ENCODE measurements at places on chromosomes 3 and 15.
A peak's percentile ranks its signal among the peaks of the same experiment; 100 is the strongest.

- DNase-seq = no peak
Observed at GRCh38 chr15:98796685-98797357, 148.5 kb downstream of the IGF1R start.

DNA sequence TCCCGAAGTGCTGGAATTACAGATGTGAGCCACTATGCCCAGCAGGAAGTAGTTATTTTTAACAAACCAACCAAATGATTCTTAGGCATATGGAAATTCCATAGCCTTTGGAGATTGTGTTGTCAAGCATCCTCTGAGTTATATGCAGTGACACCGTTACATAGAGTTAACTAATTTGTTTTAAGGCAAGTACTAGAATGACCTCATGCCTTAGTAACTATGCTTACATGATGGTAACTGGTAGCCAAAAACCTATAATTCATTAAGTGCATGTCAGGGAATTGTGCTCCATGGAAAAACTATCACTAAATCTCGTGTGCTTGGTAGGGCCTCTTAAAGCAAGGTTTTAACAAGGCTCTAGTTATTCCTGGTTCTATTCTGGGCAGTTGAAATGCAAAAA lies 392.8 kb downstream of the TUSC7 start:
- no peak for DNase-seq

DNA sequence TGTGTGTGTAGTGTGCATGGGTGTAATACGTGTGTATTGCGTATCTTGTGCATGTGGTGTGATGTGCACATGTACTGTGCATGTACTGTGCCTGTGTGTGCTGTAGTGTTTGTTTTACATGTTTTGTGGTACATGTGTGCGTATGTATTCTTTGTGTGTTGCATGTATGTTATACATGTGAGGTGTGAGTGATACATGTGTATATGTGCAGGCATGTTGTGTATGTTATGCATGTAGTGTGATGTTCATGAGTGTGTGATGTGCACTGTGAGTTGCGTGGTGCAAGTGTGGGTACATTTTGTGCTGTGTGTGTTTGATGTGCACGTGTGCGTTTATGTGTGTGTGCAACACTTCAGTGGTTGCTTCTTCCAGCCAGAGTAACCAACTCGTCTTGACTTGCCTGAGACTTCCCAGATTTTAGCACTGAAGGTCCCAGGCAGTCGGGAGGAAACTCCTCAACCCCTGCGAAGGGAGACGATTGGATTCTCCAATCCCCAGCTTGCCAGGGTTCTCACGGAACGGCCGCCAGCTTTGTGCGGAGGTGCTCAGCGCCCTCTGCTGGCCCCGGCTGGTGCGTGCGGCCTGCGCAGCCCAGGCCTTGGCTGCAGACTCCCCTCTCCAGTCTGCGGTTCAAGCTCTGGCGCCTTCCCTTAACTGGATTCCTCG lies 3.6 kb downstream of the GALNT15 start:
- peak; percentile 51 for DNase-seq

- no peak for DNase-seq
Observed at GRCh38 chr3:141083836-141084649, 32.9 kb downstream of the SPSB4 start.

- DNase-seq = no peak
Observed at GRCh38 chr3:188001093-188001492, 152.9 kb upstream of the LPP start.

GRCh38 chr3:157086060-157086750 lies 73.7 kb downstream of the CCNL1 start:
- no peak for DNase-seq

DNA sequence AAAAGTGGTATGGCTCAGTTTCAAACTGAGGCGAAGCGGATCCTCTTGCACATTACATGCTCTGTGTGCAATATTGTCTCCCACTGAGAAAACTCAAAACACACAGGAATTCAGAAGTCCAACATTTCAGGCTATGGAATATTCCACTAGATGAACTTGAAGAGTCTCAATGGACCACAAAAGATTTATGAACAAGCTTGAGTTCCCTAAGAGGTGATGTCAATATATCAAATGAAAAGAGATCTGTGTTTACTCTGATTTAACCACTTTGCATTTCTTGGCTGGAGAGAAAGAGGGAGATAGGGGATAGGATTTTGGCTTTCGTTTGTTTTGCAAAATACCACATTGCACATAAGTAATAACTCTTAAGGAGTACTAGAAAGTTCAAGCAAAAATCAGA lies 20.3 kb downstream of the PDZRN3 start:
- DNase-seq = no peak

DNA sequence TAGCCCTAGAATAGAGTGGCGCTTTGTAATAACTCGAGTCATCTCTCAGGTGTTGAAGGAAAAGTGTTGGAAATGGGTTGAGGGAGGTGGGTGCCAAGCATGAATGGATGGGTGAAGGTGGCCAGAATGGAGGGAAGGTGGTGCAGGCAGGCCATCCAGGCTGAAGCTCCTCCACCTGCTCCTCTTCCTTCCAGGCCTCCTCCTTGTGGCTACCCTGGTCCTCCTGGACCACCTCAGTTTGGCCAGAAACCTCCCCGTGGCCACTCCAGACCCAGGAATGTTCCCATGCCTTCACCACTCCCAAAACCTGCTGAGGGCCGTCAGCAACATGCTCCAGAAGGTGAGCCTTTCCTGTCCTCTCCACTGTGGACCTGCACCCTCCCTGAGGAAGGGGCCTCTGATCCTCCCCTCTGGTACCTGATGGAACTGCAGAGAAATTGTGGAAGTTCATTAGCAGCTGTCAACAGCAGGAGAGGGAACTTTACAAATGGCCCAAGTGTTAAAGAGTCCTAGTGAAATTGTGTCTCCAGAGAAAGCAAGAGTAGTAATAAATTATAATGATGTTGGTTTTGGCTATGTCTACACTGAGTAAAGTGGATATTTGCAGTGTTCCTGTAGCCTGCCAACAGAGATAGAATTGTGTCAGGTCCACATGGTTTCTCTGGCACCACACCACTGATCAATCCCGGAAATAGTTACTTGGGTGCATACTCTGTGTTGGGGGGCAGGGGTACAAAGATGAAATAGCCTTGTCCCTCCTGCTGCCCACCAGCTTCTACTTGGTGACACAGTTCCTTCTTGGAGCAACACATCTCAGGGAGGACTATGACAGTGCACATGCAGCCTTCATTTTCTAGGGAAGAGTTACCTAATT lies 1.6 kb downstream of the IL12A start:
- DNase-seq = no peak

DNA sequence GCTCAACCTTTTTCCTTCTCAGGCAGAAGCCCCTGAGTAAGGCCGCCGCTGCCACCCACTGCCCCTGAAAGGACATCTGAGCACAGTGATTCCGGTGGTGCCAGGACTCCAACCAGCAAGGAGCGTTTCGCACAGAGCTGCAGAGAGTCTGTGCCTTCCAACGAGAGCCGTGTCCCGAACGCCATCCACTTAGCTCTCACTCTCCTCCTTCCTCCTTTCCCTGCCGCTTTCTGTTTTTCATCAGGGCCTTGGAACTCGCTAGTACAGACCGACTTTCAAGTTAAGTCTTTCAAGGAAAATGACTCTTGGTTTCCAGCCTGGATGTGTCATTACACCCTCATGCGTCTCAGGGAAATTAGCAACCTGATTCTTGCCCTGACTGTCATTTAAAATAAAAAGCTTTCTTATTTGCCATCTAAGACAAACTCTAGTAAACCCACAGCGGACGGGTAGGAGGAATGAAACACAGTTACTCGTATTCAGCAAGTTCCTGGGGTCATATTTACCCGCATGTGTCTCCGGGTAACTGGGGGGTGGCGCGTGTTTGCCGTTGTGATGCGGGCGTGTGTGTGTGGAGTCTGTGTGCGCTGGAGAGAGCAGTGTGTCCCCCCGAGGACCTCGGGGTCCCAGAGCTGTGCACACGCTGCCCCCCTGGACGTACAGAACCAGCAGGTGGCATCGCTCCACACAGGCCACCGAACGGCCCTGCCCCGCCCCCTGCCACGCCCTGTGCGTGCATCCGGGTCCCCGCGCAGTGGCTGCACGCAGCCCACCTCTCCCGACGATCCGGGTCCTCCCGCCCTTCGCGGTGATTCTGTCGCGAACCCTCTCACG lies 30.4 kb upstream of the ALDH1A3 start:
- DNase-seq = peak; percentile 29

GRCh38 chr3:68977486-68978167 lies 35.9 kb downstream of the EOGT start:
- no peak for DNase-seq

Data from memory B cell (primary cell).